ENCODE measurements at places on chromosomes 5 and 9. TPM values are rescaled to one million over a fixed set of nuclear protein-coding genes. Genes with fewer than 3 reads are reported as not detected.

The ARAP3 gene
- total RNA-seq = 7.8 TPM

The HTR1A gene
- not detected for total RNA-seq

The GFPT2 gene
- total RNA-seq = 42.7 TPM

GRCh38 chr9:21565155-21565554 lies 83.0 kb upstream of the IFNE start:
- no peak for DNase-seq

- DNase-seq = no peak
These were observed 76.8 kb downstream of the STK10 start for GRCh38 chr5:172110921-172111851.

Measured in sigmoid colon (tissue), 7 donors.